Tracheal epithelial cell (primary cell): ENCODE measurements at places on chromosomes 7 and 10. TPM values are rescaled to one million over a fixed set of nuclear protein-coding genes. Genes with fewer than 3 reads are reported as not detected.

The NUDT13 gene
- 0.72 and 1.3 TPM in 2 replicates for total RNA-seq

The OR9A2 gene
- not detected in 2 replicates for total RNA-seq

The UNCX gene
- total RNA-seq, result not detected in 2 replicates

The CCDC126 gene
- 9.2 and 14.9 TPM in 2 replicates for total RNA-seq

The MAT1A gene
- under 0.01 TPM in 1 of 2 replicates, not detected in the other for total RNA-seq

The AUTS2 gene
- total RNA-seq, result 5.8 and 8.7 TPM in 2 replicates

The ITGB8 gene
- 24.9 and 87.0 TPM in 2 replicates for total RNA-seq

The PCBD1 gene
- 23.0 and 51.8 TPM in 2 replicates for total RNA-seq

The MUC12 gene
- total RNA-seq, result not detected in 2 replicates

The RHOBTB1 gene
- total RNA-seq, result 7.2 and 8.9 TPM in 2 replicates

The STOX1 gene
- 0.21 and 0.24 TPM in 2 replicates for total RNA-seq

The SPDYE2B gene
- not detected in 2 replicates for total RNA-seq

The OR2A1 gene
- not detected in 2 replicates for total RNA-seq

The PLXDC2 gene
- 3.4 and 5.5 TPM in 2 replicates for total RNA-seq

The TIMM23 gene
- total RNA-seq, result 70.1 and 74.0 TPM in 2 replicates
